ENCODE measurements at places on chromosomes 7 and 10.

- peak; percentile 43 for DNase-seq
These were observed 13.5 kb downstream of the ZC3HC1 start for GRCh38 chr7:130037703-130038102.

DNA sequence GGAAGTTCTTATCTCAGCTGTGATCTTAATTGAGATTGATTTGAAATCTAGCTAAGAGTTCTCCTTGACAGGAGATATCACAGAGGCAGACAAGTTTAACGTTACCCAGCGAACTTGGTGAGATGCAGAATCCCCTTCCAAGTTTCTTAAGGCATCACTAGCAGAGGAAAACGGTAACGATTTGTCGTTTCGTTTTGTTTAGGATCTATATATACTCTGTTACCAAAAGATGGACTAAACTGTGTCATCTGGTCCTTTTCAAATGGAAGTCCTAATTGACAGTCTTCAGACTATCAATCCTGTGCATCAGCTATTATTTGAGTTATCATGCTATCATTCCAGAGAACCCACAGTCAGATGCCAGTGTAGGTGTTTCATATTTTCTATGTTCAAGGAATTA lies 316.7 kb upstream of the SORCS1 start:
- no peak for DNase-seq

DNA sequence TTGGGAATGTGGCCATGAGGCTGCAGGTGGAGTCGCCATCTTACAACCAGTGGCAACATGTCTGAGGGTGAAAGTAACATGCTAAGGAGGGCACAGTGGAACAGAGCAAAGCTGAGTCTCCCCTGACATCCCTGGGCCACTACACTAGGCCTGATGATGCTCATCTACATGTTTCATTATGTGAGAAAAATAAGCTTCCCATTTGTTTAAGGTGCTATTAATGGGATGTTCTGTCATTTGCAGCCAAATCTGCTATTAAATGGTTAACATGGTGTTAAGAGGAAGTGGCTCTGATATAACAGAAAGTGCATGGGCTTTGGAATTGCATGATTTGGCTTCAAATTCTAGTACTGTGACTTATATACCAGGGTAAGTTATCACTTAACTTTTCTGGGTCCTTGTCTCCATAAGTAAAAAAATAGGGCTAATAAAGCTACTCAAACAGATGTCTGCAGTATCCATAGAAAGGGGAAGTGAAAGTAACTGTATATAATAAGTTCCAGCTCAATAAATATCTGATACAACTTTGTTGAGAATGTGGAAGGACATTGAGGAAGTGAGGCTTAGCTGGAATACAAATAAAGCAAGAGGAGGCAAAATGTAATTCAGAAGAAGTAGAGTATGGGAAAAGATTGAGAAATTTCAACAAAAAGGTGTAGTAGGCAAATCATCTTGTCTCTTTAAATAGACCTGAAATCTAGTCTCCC lies 158.9 kb downstream of the RTKN2 start:
- DNase-seq = no peak

- no peak for DNase-seq
These were observed 47.1 kb upstream of the TMEM72 start for GRCh38 chr10:44864051-44864450.

GRCh38 chr7:45938626-45939302 lies 17.7 kb upstream of the IGFBP3 start:
- DNase-seq = no peak

DNA sequence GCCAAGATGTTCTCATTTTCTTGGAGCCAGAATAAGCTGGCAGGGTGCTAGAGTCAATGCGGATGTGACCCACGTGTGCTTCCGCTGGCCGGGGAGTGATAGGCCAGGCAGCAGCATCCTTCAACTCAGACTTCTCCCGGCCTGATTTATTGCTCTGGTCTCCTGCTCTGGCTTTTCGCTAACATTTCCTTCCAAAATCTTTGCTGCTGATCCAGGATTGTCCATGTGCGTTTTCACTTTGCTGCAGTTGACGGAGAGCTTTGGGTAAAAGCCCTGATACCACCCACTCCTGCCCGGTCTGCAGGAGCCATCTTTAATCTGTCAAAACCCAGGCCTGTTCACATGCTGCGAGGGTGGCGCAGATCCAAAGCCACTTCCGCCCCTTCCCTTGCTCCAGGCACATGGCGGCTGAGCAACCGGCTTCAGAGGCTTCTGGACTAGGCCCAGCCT lies 106.8 kb downstream of the CYP26A1 start:
- no peak for DNase-seq

GRCh38 chr10:33858326-33858725 lies 523.9 kb upstream of the NRP1 start:
- DNase-seq = no peak

DNA sequence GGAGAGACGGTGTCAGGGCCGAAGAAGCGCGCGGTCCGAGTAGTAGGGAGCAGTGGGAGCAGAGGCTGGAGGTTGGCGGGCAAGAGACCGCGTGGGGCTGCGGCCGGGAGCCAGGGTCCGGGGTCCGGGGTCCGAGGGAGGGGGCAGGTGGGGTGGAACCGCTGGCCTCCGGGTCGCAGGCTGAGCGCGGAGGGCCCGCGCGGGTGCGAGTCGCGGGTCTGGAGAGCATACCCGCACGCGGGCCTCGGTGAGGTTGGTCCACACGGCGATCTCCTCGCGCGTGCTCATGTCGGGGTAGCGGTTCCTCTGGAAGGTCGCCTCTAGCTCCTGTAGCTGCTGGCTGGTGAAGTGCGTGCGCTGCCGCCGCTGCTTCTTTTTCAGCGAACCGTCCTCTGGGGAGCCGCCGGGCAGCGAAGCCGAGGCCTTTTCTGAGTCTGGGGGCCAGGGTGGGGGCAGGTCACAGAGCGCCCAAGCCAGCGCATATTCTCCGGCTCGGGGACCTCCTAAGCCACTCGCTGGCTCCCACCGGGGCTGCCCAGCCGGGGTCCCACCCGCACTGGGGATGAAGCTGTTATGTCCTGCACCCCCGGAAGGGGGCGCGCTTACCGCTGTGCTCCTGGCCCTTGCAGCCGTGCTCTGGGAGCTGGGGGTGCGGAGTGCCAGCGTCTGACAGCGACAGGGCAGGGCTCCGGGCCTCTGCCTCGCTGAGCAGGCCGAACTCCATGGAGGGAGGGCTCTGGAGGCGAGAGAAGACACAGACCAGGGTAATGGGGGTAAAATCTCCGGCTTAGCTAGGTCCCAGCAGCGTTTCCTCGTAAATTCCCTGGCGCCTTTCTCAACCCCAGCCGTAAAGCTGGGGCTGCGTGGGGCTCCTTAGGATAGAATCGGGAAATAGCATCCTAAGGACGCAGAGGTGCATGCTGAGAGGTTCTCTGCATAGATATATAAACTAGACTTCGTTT lies 5.5 kb downstream of the ELOVL3 start:
- DNase-seq = peak; percentile 71

GRCh38 chr7:100352984-100353684 lies 4.8 kb upstream of the PILRB start:
- DNase-seq = no peak

GRCh38 chr7:128151635-128152034 lies 89.4 kb upstream of the LEP start:
- DNase-seq = no peak

DNA sequence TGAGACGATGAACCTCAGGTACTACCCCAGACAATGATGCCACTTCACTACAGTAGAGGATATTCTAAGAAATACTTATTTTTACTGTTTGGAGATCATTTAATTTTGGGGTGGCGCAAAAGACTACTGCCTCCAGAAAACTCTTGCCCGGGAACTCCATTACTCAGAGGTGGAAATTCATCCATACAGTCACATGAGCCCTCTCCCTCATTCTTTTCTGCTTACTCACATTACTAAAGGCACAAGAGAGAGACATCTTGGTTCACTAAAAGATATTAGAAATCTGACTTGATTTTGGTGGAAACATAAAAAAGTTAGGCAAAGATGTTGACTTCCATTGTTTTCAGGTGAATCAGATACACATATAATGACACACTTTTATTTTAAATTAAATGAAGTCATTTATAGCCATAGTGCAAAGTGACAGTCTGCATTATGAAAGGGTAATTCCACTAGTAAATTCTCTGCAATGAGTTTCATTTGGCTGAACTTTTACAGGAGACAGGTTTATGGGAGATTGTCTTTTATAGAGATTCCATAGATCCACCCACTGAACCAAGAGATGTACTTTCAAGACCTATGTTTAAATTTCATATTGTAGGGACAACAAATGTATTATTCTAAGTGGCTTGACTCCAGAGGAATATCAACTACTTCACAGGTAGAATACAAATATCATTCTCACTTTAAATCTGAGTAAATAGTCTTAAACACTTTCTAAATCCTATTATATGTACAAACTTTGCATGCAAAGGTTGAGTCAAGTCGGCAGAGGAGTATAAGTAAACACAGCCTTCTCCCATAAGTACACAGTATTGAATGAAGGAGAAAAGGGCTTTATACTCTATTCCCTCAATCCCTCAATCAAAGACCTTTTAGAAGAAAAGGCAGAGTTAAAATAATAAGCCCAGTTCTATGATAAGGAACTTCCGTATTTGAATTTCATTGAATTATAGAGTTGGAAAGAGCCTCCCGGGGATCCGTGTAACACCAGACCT lies 18.8 kb downstream of the NEBL start:
- peak; percentile 24 for DNase-seq

GRCh38 chr10:60666221-60666620 lies 112.1 kb upstream of the CDK1 start:
- DNase-seq = no peak

GRCh38 chr7:52735656-52736055 lies 299.8 kb upstream of the POM121L12 start:
- DNase-seq = no peak

DNA sequence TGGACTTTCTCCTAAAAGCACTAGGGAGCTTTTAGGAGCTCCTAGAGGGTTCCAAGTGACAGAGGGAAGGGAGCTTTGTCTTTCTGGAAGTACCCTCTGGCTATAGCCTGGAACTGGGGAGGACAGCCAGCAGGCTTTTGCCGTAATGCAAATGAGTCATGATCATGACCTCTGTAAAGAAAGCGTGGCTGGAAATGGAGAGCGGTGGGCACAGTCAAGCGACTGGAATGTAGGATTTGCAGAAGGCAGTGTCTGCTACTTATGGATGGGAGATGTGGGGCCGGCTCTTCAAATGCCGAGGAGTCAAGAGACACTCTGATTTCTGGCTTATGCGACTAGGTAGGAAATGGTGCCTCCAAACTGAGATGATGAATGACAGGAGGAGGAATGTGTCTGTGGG lies 34.6 kb upstream of the PLPP4 start:
- DNase-seq = peak; percentile 71

DNA sequence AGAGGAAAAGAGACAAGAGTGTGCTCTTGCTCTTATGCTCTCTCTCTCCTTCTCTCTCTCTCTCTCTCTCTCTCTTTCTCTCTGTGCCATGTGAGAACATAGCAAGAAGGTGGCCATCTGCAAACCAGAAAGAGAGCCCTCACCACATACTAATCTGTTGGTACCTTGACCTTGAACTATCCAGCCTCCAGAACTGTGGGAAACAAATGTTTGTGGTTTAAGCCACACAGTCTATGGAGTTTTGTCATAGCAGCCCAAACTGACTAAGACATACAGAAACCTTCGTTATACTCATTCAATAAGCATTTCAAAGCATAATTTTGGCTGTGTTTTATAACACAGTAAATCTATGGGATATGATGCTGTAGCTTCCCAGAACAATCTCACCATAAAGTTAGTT lies 56.4 kb upstream of the PLPP4 start:
- DNase-seq = no peak

- peak; percentile 29 for DNase-seq
These were observed 633.8 kb upstream of the IGFBP3 start for GRCh38 chr7:46554688-46555422.

DNA sequence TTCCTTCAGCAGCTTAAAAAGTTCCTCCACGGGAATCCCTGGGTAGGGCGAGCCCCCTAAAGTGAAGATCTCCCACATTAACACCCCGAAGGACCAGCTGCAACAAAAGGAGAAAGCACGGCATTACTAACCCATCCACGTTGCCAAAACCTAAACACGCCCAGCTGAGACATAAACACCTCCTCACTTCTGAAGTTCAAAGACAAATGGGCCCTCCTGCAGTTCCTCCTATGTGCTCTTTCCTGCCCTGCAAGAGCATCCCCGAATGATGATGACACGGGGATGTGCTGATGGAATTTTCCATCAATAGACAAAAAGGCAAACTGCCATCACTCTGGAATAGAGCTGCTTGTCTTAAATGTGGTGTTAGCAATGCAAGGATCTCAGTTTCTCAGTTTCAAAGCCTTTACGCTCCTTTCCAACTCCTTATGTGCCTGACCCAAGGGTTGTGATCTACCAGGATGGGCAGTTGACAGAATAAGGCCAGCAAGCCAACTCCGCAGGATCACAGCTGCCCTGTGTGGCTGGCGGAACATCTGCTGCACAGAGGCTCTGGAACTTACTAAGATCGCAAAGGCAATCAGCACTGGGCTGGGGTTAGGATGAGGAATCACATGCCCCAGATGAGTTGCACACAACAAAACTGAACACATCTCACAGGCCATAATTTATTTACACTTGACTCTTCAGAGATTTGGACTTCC lies 112.7 kb downstream of the FGFR2 start:
- no peak for DNase-seq

DNA sequence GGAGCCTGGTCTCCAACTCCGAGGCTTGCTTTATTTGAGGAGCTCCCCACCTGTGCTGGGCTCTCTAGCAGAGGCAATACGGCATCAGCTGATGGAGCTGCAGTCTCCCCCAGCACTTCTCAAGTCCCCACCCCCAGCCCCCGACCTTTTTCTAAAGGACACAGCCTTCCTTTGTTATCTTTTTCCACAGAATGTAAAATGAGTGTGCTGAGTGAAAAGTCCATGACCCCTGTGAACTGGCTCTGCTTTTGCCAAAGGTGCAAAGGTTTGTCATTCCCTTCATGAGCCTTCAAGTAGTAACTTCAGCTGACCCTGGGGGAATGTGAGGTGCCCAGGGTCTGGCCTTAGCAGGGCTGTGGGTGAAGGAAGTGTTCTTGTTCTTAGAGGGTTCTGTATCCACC lies 25.5 kb downstream of the LRRC4 start:
- DNase-seq = no peak

DNA sequence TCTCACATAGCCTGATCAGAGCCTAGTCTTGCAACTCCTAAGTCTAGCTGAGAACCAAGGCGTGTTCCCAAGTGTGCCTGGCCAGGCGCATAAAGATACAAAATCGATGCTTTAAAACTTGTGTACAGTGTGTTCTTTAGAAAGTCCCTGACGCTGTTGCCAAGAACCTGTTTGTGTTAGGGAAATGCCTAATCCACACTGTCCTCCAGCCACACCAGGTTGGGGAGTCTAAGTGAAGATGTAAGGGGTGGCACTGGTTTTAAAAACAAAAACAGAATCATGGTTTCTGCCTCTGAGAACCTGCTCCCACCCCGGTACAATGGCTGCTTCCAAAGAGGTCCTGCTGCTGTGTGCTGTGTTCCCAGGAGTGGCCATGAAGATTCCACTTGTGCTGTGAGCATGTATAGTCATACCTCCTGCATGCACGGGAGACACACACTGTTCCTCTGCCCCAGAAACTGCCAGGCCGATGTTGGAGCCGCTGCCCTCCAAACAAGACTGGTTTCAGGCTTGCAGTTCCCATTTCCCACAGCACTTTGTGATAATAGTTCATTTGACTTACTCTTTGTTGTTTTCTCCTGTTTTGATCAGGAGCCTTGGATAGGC lies 88.5 kb downstream of the CCNY start:
- DNase-seq = no peak

GRCh38 chr10:61857746-61858145 lies 43.8 kb upstream of the ARID5B start:
- DNase-seq = no peak

Measured in ACHN (cell line).